ENCODE measurements at places on chromosomes 2 and 18.

- DNase-seq = no peak
Observed at GRCh38 chr2:48398285-48399002, 131.5 kb upstream of the STON1 start.

- DNase-seq = no peak
Observed at GRCh38 chr2:226439337-226439736, 360.3 kb downstream of the IRS1 start.

DNA sequence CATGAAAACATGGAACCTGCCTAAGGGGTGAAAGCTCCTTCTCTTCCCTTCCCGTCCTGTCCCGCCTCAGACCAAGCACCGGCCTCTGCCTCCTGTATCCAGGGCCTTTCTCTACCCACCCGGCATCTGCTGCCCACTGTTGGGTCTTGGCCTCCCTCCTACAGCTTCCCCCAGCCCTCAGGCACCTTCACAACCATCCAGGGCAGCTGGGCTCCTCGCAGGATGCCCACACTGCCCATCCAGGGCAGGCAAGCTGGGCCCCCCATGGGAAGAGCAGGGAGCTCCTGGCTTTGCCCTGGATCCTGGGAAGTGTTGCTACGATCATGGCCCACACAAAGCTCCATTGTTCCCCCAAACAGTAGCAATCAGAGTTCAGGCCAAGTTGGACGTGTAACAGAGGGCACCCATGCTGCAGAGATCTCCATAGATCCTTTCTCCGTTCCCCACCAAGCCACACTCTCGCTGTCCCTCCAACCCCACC lies 206.6 kb downstream of the NDUFA10 start:
- no peak for DNase-seq

GRCh38 chr2:216354306-216354705 lies 18.0 kb downstream of the MARCHF4 start:
- no peak for DNase-seq

DNA sequence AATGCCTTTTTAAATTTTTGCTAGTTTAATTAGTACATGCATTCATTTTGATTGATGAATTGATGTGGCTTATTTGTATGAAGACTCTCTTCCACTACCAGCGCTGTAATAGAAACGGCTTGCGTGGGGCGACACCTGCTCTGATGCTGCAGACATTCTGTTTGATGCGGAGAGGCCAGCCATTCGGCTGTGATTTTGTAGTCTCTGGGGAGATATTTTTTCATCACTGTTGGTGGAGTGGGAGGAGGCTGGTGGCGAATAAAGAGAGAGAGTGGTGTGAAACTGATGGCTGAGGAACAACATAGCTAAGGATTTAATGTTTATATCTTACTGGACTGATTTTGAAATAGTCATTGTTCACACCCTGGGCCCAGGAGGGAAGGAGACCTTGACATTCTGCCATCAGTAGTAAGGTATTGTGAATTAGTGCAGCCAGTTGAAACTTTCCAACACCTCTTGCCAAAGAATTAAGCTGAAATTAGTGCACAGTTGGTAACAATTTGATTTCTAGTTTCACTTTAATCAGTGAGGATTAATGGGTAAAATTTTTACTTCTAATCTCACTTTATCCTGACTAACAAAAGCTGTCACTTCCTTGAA lies 224.1 kb downstream of the MTX2 start:
- DNase-seq = no peak

DNA sequence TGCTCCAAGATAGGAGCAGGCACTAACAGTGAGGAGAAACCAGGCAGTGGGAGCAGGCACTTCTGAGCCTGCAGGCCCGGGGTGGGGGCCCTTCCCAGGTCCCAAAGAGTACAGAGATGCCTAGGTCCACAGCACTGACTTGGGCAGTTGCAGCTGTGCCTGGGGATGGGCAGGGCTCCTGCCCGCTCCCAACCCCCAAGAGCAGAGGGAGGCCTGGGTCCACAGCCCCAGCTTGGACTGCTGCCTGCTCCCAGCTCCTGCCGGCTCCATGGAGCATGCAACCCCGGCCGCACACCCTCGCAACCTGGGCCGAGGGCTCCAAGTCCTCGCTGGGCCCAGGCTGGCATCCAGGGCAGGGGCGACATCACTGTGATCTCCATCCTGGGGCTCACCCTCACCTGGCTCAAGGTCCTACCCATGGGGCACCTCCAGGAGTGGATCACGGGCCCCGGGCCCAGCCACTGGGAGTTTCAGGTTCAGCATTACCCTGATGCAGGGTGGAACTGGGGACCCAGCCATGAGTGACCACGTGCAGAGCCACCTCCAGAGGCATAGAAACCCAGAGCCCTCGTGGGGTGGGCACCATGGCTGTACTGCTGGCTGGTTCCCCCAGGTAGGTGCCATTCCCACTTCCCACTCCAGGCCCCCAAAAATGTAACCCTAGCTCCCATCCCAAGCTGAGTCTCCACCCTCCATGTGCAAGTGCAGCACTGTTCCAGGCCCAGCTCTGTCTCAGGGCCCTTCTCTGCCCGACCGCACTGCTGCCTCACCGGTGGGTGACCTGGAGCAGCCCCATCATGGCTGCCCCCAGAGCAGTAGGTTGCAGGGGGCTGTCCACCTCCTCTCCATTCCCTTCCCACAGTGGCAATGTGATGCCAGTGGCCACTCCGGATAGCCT lies 325.6 kb downstream of the NR4A2 start:
- DNase-seq = no peak

GRCh38 chr2:143476336-143477087 lies 347.3 kb downstream of the ARHGAP15 start:
- DNase-seq = no peak

GRCh38 chr2:190766595-190766994 lies 114.0 kb upstream of the GLS start:
- DNase-seq = no peak

All from ELR (cell line).